ENCODE measurements at places on chromosomes 3 and 15.
A peak's percentile ranks its signal among the peaks of the same experiment; 100 is the strongest.

DNA sequence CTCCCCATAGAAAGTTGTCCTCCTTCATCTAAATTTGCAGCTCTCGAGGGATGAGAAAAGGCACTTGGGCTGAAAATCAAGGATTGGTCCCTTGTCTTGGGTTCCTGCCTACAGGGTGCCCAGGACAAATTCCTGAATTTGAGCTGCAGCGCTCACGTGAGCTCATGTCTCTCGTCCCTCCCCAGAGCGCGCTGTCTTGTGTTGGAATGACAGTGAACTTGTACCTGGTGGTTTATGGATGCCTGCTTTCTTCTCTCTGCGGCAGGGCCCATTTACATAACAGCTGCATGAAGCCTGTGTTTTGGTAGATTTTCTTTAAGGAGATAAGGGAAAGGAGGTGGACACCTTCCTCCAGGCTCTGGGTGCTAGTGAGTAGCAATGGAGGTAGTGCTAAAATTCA lies 4.3 kb downstream of the RYR3 start:
- no peak for DNase-seq

DNA sequence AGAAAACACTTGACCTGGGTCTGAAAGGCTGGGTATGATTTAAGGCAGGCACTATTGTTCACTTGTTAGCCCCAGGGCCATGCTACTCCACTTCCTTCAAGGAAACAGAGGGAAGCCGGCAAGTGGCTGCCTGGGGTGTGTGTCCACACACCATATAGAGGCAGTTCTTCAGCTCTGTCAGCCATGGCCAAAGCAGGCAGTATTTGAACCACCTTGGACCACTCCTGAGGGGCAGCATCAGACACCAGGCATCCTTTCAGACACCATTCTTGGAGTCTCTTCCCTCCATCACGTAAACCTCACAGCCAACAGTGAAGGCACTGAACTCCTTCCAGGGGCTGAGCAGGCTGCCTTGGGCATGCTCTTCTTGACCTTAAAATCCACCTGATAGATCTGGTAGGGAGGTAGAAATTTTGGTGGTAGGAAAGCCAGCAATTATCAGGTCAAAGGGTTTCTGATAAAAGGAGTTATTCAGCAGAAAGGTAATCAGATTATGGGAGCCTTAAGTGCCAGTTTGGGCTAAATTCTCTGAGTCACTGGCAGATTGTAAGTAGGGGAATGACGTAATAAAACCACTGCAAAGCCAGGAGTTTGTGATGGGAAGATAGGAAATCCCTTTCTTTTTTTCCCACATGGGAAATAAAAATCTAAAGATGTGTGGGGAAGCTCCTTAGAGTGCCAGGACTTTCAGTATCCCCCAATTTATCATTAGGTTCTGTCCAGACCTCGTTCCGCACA lies 20.2 kb downstream of the TGFBR2 start:
- DNase-seq = no peak

DNA sequence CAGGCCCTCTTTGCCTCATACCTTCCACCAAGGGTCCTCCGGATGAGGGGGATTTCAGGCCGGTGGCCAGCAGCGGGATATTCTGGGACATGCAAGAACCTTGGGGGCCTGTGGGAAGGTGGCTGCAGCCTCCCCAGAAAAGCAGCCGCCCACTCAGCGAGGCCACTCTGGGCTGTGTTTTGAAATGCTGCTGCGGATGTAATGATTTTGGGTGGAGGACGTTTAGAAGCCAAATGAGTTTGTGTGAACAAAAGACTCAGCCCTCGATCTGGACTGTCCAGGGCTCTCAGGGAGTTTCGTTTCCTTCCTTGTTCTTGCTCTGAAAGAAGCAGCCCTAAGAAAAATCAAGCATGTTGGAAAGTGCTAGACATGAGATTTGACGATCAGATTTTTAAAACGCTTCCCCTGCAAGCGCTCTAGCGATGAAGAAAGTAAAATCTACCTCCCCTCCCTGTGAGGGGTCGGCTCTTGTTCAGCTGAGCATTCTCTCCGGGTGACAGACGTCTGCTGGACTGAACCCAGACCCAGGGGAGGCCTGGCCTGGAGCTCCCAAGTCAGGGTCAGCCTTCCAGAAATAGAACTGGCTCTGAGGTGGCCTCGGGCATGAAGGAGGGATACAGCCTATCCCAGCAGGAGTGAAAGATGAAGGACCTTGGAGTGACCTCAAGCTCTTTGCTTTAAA lies 12.9 kb downstream of the HEG1 start:
- no peak for DNase-seq

DNA sequence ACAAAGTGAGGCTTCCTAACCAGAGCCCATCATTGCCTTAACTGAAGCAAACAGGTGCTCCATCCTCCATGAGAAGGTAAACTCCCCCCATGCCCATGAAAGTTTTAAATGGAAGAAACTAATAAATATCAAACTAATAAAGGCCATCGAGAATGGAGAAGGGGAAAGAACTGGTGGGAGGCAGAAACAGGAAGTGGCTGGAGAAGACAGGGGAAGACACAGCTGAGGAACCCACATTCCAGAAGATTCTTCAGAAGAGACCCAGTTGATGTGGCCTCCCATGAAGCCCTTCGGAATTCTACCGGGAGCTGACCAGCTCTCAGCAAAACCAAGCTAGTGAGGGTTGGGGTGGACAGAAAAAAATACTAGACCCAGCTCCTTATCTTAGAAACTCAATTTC lies 41.6 kb downstream of the SH3BP5 start:
- DNase-seq = peak; percentile 56

DNA sequence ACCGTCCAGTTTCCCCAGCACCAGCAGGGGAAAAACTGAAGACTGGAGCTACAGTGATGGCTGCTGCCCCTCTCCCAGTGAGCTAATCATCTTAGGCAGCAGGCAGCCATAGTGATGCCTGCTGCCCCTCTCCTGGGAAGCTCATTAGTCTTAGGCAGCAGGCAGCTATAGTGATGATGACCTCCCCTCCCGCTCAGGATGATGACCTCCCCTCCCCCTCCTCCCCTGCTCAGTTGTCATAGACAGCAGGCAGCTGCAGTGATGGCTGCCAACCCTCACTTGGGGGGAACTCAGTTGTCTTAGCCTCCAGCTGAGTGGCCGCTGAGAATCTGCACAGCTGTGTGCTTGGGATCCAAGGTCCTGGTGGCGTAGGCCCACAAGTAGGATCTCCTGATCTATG lies 80.9 kb upstream of the MANF start:
- DNase-seq = no peak

DNA sequence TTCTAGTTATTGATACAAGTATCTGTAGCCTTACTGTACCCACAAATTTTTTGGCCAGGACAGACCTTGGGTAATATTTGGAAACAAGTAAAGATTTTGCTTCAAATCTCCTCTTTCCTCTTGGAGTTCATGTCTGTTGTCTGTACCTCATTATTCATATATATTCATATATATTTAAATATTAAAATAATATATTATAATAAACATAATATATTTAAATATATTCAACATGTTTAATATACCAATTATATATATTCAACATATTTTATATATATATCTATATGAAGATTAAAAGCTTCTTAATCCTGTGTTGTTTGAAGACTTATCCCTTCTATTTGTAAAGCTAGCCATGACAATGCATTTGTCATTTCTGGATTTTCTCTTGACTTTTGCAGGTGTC lies 38.1 kb downstream of the ZIC1 start:
- DNase-seq = no peak

- peak; percentile 94 for DNase-seq
Measured at GRCh38 chr3:10189557-10190354, 25.0 kb downstream of the IRAK2 start.

GRCh38 chr15:45603881-45604280 lies 16.7 kb downstream of the BLOC1S6 start:
- peak; percentile 63 for DNase-seq

DNA sequence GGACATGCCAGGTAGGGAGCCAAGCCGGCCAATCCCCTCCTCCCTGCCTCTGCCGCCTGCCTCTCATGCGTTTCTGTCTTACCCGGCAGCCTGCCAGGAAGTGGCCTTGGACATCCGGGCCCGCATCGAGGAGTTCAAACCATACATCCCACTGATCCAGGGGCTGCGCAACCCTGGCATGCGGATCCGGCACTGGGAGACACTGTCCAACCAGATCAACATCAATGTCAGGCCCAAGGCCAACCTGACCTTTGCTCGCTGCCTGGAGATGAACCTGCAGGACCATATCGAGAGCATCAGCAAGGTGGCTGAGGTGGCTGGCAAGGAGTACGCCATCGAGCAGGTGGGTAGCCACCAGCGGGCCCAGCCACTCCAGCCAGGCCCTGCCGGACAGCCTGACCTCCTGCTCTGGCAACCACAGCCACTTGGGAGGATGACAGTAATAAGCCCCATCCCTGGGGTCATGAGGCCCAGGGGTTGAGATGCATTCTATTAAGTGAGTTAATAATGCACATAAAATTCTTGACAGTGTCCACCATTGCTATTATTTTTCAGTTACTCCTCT lies 37.3 kb downstream of the DNAH1 start:
- no peak for DNase-seq

GRCh38 chr3:167895684-167896083 lies 160.2 kb downstream of the SERPINI1 start:
- no peak for DNase-seq

- no peak for DNase-seq
Measured at GRCh38 chr3:52403271-52403841, 41.5 kb downstream of the SEMA3G start.

DNA sequence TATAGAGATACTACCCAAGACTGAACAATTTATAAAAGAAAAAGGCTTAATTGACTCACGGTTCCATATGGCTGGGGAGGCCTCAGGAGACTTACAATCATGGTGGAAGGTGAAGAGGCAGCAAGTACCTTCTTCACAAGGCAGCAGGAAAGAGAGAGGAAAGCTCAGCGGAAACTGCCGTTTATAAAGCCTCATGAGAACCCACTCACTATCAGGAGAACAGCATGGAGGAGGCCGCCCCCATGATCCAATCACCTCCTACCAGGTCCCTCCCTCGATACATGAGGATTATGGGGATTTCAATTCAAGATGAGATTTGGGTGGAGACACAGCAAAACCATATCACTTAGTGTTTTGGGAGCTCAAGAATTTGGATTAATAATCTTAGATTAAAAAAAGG lies 240.2 kb downstream of the UACA start:
- no peak for DNase-seq

DNA sequence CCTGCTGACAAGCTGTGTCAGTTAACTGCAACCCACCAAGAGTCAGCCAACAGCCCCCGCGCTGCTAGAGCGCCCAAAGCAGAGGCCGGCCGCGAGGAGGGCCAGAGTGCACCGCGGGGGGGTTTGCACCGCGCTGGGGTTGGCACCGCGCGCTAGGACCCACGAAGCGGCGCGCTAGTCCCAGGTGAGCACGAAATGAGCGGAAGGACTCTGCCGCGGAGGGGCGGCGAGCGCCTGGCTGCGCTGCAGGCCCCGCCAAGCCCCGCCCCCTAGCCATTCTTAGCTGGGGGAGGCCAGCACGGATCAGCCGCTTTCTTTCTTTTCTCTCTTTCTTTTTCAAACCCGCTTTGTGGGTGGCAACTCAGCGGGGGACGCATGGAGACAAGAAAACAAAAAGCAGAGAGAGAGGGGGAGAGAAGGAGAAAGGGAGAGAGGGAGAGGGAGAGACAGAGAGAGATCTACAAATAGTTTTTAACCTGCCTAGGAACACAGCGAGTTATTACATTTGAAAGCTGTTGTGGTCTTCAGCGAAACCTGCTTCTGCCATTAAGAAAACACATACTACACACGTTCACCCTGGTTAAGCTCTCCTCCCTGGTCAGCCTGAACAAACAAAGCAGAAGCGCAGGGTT lies 6.9 kb upstream of the FOXB1 start:
- no peak for DNase-seq

- no peak for DNase-seq
Measured at GRCh38 chr3:90015688-90016356, 908.4 kb downstream of the EPHA3 start.

GRCh38 chr15:89114990-89115389 lies 26.7 kb downstream of the ABHD2 start:
- DNase-seq = no peak

DNA sequence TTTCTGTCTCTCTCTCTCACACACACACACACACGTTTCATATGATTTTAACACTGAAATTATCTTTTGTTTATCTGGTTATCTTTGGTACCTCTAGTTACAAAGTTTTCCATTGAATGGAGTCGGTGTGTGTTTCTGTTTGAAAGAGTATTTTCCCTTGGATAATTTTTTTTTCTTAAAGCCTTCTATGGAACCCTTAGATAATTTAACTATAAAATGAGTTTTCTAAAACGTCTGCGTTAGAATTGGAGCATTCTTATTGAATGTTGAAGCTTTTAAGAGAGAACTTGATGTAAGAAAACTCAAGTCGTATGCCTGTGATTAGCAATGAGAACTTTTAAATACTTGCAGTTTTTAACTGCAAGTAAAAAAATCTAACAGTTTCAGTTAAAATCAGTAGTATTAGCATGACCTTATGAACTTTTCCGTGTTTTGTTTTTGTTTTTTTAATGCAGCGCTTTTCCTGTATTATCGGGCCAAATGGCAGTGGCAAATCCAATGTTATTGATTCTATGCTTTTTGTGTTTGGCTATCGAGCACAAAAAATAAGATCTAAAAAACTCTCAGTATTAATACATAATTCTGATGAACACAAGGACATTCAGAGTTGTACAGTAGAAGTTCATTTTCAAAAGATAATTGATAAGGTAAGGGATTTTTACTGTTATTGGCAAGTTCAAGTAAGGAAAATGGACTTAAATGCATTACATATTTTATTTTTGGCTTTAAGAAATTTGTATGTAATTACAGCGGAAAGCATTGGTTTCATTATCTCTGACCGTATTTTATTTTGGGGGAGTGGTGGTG lies 3.0 kb downstream of the SMC4 start:
- no peak for DNase-seq

DNA sequence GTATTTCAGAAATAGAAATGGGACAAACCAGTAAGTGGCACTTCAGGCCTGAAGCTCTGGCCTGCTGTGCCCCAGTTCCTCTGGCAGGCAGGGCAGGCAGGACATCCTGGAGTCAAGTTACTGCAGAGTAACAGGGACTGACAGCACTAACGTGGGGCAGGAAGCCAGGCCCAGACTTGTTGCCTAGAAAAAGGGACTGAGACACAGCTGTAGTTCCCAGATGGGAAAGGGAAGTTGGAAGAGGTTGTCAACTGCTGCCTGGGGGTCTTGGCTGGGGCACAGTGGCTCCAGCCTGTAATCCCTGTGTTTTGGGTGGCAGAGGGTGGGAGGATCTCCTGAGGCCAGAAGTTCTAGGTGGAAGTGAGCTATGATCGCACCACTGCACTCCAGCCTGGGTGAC lies 171.9 kb downstream of the FMN1 start:
- DNase-seq = no peak

- DNase-seq = no peak
Measured at GRCh38 chr15:59456114-59456513, 18.1 kb downstream of the FAM81A start.

- no peak for DNase-seq
Measured at GRCh38 chr3:194326192-194326967, 24.7 kb downstream of the CPN2 start.

DNA sequence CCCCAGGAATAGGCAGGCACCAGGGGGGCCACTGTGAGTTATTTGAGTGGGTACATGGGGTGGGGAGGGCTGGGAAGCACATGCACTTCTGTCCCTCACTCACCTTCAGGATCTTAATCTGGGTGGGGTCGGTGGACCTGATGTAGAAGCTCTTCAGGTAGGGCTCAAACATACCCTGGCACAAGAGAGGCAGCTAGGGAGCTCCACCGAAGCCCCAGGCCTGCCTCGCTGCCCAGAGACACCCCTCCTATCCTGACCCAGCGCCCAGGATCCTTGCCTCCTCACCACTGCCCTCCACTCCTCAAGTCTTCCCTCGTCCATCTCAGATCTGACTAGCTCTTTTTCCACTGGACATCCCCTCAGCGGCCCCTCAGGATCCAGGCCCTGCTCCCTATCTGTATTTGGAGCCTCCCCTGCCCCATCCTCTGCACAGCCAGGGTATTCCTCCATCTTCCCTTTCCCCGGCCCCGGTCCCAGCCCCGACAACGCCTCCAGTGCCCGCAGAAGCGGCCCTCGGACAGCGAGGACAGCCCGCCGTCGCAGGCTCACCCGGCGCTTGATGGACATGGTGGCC lies 30.0 kb downstream of the AP3B2 start:
- DNase-seq = no peak

Data from inflammatory macrophage treated with lipopolysaccharide for 4 hours (primary cell).